ENCODE measurements at places on chromosomes 1 and 21.

DNA sequence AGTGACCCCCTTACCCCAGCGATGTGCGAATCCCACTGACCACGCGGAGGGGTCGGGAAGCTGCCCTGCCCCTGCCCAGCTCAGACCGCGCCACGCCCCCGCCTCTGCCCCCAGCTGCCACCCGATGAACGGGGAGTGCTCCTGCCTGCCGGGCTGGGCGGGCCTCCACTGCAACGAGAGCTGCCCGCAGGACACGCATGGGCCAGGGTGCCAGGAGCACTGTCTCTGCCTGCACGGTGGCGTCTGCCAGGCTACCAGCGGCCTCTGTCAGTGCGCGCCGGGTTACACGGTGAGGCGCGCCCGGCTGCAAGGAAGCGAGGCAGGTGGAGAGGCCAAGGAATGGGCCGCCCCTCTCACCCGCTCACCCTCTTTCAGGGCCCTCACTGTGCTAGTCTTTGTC lies 11.9 kb upstream of the LRRC71 start:
- peak; percentile 35 for DNase-seq

DNA sequence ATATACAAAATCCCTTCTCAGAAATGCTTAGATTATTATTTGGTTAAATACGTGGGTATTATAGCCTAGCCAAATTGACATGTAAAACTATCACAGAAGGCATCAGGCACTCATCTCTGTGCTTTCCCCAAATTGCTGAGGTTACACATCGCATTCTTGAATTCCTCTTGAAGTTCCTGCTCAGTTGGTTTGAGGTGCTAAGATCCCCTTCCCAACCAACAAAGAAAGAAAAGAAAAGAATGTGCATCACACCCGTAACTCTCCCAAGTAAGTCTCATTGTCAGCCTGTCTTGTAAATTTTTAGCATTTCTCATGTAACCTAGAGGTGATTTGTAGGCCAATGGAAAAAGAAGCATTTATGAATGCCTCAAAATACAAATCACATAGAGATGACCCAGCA lies 539.2 kb upstream of the PRMT6 start:
- DNase-seq: no peak

DNA sequence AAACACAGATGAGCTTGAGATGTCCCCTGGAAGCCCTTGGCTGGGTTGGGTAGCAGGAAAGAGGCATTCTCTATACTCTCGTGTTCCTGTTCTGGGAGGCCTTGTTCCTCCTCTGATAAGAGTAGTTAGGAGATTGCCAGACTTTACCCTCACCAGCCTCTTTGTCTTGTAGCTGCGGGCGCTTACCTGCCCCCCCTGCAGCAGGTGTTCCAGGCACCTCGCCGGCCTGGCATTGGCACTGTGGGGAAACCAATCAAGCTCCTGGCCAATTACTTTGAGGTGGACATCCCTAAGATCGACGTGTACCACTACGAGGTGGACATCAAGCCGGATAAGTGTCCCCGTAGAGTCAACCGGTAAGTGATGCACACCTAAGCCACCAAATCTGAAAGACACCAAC lies 5.2 kb downstream of the AGO1 start:
- no peak for DNase-seq

- DNase-seq: no peak
These were observed 4.2 kb upstream of the PMVK start for GRCh38 chr1:154940651-154941194.

DNA sequence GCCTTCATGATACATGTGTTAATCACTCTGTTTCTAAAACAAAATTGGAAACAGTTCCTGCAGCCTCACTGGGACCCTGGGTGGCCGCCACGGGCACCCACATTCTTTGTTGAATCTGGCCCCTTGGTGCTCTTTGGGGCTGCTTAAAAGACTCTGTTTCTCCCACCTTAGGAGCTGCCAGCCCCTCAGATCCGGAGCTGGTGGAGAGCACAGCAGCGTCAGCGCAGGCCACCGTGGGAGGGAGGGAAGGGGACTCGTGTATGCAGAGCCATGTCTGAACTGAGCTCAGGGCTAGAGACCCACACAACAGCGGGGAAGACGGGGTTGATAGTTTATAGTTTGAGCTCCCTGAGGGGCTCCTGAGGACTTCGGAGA lies 121.2 kb downstream of the CNIH3 start:
- DNase-seq: no peak
